ENCODE measurements at places on chromosomes 12 and 14.

DNA sequence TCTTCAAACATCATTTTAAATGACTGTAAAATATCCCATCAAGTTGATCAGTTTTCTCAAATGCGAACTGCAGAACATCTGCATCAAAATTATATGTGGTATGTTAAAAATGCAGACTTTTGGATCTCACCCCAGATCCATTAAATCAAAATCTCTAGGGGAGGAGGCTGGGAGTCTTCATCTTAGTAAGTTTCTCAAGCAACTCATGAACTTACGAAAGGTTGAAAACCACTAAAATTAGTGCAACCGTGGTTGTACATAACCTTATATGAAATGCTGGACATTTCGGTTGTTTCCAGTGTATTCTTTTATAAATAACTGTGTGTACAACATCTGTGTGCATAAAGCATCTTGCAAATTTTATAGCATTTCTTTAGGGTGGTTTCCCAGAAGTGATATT is 39.2 kb downstream of the ZFP36L1 start:
- DNase-seq: no peak

DNA sequence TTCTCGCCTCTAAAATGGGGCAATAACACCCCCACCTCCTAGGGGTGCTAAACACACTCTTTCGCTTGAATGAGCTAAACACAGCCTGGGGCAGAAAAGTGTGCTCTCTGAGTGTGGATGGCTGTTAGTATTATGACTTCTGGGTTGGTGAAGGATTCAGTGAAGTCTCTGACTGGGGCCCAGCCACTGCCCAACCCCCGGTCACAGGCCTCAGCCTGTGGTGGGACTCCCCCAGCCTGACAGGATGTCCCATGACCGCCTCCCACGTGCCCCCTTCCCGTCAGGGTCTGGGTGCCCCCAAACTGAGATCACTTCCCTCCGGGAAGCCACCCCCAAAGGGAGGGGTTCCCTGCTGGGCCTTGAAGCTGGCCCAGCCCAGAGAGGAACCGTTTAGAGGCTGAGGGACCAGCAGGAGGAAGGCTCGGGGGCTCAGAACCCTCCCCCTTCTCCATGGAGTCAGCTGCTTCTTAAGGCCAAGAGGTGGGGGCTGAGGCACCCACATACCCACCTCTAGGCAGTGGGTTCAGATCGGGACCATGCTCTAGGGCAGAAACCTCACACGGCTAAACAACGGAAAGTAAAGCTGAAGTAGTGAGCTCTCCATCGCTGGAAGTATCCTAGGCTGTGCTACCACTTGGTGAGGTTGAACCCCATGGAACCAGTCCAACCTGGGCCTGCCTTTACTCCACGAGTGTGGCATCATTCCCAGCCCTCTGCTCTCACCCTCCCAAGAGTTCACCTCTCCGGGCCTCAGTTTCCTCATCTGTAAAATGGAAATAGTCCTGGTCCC is 13.8 kb downstream of the DTX1 start:
- DNase-seq: no peak

- DNase-seq: no peak
Observed at GRCh38 chr14:70640938-70641547, 673 bp upstream of the TTC9 start.

DNA sequence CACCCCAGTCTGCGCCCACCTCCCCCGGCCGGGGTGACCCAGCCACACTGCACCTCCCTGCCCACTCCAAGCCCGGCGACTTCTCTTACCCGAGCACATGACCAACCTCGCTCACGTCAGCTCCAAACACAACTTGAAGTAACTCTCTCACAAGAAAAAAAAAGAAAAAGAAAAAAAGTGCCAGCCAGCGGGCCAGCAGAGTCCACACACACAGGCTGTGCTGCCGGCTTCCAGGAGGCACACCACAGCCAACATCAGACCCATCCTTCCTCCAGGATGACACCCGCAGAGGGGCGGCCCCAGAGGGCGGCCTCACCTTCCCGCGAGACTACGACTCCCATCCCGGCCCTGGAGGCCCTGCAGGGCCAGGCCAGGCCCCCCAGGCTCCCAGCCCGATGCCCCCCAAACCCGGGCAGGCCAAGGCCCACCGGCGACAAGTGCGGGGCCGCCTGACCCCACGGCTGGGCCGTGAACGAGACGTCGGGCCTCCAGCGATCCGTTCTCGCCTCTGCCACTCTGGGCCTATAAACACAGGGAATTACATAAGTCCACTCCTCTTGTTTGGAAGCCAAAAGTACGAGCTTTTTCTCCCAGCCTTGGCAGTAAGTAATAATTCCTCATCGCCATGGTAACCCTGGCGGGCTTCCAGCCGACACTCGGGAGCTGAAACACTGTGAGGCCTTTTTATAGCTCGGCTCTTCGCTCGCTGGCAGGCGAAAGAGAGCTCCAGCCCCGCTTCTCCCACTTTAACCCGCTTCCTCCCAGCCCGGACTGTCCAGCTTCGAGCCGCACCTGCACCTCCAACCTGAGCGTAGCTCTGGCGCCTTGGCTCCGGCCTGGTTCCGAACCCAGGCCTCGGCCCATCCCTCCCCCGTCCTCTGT is 49.1 kb downstream of the NCOR2 start:
- no peak for DNase-seq

- no peak for DNase-seq
Observed at GRCh38 chr14:85415015-85415712, 114.8 kb upstream of the FLRT2 start.

DNA sequence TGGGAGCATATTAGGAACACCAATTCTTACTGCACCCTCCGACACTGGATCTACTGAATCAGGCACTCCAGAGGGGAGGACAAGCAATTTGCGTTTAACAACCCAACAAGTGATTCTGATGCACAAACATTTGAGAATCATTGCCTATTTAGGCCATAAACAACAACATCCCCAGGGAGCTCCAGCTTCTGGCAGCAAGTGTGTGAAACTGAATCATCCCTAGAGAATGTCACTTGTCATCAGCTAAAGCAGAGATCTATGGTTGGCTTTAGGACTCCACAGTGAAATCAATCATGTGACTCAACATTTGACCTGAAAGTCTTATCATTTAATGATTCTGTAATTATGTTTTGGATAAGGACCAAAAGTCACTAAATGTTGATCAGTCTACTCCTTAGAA is 505.0 kb upstream of the FLRT2 start:
- DNase-seq: no peak

DNA sequence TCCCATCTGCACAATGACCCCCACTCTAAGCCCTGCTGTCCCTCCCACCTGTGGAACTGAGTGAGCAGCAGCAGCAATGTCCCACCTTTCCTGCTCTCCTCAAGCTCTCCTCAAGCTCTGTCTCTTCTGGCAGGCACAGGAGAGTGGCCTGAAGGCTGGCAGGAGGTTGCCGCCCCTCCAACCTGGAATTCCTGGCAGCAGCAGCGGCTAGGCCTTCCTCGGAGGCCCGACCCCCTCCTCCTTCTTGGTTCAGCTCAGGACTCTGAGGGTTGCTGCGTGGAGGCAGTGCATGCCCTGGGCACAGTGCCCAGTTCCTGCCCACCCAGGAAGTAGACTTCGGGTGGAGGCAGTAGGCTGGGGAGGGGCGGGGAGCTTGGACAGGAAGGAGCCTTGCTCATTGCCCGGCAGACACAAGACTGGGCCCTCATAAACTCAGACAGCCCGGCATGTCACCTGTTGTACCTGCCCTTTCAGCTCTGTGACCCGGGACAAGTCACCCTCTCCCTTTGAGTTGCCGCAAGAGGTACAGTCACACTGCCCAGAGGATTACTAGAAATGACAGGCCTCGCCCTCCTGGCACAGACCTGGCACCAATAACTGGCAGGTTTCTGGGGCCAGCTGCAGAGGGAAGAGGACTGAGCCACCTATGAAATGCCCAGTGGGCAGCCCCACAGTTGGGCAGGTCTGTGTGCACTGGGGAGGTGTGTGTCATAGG is 2.1 kb upstream of the SERPINA1 start:
- no peak for DNase-seq

DNA sequence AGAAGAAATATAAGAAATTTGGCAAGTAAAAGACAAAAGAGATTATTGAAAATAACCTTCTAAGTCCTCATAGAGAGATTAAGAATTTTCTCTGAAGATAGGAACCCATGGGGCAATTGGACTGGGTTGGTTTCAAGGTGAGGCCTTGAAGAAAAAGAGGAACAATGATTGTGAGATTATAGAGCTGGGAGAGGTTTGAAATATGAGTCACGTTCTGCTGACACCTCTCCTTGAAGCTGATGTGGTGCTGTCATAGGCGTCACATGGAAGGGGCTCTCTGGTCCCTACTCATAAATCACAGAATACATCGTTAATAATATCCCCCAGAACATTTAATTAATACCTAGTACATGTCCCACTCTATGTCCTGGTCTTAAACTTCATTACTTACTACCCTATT is 227.6 kb upstream of the PDE3A start:
- DNase-seq: no peak

- peak; percentile 24 for DNase-seq
Observed at GRCh38 chr12:49233842-49234526, 30.9 kb upstream of the TUBA1C start.

- DNase-seq: no peak
Observed at GRCh38 chr12:9634969-9635754, 27.4 kb upstream of the KLRB1 start.

- no peak for DNase-seq
Observed at GRCh38 chr14:76957224-76957891, 71.2 kb downstream of the IRF2BPL start.

- DNase-seq: no peak
Observed at GRCh38 chr14:90266441-90267154, 10.2 kb downstream of the PSMC1 start.

DNA sequence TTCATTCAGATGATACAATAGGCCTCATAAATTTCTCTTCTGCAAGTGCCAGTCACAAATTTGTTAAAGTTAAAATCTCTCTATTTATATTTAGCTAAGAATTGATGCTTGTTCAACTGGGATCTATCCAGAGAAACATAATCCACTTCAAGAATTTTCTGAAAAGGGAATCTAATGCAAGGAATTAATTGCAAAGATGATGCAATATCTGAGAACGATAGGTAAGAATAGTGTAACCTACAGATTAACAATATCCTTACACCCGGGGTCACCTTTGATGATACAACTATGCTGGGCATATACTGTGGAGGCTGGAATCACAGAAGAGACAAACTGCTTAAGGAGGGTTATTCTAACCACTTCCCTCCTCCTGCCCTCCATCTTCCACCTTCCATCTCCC is 295.1 kb downstream of the FOXG1 start:
- no peak for DNase-seq

GRCh38 chr14:75995372-75996041 is 9.9 kb downstream of the IFT43 start:
- no peak for DNase-seq

DNA sequence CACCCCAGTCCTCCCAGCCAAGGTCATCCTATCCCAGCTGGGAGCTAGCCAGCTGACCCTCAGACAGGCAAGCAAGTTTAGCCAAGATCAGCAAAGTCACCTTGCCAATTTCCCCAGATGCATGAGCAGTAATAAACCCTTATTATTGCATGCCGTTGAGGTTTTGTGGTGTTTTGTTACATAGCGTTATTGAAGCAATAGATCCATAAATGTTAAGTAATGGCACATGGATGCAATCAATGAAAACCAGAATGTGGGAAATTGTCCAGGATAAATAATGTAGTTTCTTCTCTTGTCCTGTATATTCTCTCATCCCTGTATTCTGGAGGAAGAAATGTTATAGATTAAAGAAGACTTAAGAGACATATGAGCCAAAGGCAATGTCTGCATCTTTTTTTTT is 18.0 kb upstream of the TMEM260 start:
- no peak for DNase-seq

- DNase-seq: no peak
Observed at GRCh38 chr12:4932576-4932975, 22.9 kb downstream of the KCNA1 start.

GRCh38 chr14:23483236-23483854 is 13.8 kb downstream of the NGDN start:
- DNase-seq: no peak

DNA sequence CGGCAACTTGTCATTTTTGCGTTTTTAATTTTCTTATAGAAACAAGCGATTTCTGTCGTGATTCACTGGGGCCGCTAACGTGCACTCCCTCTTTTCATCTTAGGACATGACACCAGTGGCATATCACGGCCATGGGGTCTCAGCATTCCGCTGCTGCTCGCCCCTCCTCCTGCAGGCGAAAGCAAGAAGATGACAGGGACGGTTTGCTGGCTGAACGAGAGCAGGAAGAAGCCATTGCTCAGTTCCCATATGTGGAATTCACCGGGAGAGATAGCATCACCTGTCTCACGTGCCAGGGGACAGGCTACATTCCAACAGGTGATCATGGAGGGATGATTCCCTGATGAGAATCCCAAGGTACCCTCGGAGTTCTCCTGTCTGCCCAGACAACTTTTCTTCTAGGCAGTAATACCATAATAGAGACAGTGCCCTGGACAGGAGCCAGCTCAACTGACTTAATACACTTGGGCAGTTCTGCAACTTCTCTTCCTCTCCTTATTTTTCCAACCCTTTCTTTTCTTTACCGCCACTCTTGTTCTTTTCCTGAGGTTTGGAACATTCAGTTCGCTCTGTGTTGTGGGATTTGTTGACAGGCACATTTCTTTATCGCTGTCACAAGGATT is 821 bp downstream of the TMEM106C start:
- no peak for DNase-seq

GRCh38 chr14:39609119-39609518 is 176.9 kb upstream of the FBXO33 start:
- DNase-seq: no peak

DNA sequence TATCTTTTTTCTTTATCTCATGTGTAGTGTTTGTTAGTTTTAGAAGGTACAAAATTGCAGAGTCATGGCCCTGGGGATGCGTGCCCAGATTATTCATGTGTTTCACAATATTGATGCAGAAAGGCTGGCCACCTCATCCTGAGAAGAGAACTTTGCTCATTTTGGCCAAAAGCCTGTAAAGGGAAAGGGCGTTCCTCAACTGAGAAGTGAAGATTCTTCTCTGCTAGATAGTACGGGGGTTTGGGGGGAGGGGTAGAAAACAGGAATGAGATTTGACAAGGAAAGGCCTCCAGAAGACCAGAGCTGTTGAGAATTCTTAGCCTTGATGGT is 1.7 kb downstream of the MGST1 start:
- no peak for DNase-seq

GRCh38 chr12:112898380-112898779 is 8.4 kb upstream of the OAS1 start:
- DNase-seq: no peak

GRCh38 chr14:24256960-24257359 is 6.0 kb downstream of the TGM1 start:
- no peak for DNase-seq

- DNase-seq: peak; percentile 74
Observed at GRCh38 chr14:77053046-77053841, 24.7 kb upstream of the IRF2BPL start.

GRCh38 chr12:2813214-2814185 is 1.0 kb downstream of the ITFG2 start:
- peak; percentile 38 for DNase-seq

DNA sequence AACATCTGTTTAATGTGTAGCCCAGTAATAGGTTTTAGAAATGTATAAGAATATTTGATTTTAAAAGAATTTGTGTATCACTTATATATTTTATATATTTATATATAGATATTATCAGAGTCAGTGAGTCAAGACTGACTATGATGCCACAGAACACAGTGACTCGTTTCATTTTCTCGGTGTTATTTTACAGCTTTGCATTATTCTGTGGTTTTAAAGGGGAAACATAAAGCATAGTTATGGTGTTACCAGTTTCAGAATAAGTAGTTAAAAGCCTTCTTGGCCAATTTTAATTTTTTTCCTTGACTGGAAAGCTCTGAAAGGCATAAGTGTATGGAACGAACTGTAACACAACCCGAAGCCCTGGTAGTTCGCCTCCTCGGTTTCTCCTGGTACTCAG is 91.0 kb downstream of the GRIP1 start:
- DNase-seq: no peak
